ENCODE measurements at places on chromosomes 1 and 21. TPM values are rescaled to one million over a fixed set of nuclear protein-coding genes. Genes with fewer than 3 reads are reported as not detected.
A peak's percentile ranks its signal among the peaks of the same experiment; 100 is the strongest.

The FMO3 gene
- not detected for total RNA-seq

DNA sequence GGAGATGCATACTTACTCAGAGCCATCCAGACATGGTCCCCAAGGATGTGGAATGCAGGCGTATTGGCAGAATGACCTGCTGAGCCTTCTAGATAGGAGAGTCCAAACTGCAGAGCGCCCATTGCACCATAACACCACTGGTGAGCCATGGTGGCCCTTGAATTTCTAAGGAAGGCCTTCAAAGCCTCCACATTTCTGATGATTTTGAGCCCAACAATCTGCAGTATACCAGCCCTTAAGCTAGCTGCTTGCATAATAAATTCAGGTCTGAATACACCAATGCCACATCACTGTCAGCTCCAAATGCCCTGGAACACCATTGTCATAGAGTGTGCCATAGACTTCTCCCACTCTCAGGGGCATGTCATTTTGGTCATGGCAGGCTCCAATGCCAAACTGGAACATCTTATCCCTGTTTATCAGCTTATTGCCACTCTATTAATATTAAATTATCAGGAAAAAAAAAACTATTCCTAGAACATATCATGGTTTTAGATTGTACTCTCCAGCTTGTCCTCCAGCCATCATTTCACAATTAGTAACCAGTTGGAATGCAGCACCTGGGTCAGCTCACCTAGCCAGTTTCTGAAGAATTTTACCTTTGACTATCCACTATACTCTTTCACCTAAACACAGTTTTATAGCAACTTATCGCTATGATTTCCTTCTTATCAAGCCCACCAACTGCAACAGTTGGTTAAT is 26.9 kb downstream of the NPHS2 start:
- no peak for DNase-seq

GRCh38 chr1:85230305-85230977 is 29.0 kb downstream of the C1orf52 start:
- no peak for DNase-seq

The IL20 gene
- not detected for total RNA-seq

The IL6R gene
- 40.3 TPM for total RNA-seq

The CASZ1 gene
- 11.9 TPM for total RNA-seq

GRCh38 chr1:68016381-68016780 is 34.0 kb downstream of the DIRAS3 start:
- DNase-seq, result no peak

- DNase-seq, result no peak
Observed at GRCh38 chr1:39754906-39755504, 16.1 kb downstream of the OXCT2 start.

DNA sequence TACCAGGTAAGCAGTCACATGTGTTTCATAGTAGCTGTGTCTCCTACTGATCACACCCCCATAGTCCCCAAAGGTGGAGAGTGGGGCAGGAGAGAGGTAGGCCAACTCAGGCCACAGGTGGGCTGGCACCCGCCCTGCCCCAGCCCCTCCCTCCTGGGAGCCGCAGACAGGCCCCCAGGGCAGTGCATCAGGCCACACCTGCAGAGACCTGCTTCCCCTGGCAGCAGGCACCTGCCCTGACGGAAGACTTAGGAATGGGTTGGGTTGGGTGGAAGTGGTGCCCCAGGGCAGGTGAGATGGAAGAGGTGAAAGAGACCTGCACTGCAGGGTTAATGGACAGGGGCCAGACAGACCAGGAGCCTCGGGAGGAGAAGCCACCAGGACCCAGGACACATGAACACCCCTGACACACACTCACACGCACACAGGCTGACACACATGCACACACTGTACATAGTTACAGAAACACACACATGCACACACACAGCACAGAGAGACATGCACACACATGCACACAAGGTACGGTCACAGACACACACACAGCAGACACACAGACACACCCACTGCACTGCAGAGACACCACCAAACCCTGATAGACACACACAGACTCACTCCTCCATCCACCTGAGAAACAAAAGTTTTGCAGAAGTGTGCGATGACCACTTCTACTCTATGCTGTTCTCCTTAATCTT is 1.7 kb upstream of the COL18A1 start:
- DNase-seq, result peak; percentile 53

DNA sequence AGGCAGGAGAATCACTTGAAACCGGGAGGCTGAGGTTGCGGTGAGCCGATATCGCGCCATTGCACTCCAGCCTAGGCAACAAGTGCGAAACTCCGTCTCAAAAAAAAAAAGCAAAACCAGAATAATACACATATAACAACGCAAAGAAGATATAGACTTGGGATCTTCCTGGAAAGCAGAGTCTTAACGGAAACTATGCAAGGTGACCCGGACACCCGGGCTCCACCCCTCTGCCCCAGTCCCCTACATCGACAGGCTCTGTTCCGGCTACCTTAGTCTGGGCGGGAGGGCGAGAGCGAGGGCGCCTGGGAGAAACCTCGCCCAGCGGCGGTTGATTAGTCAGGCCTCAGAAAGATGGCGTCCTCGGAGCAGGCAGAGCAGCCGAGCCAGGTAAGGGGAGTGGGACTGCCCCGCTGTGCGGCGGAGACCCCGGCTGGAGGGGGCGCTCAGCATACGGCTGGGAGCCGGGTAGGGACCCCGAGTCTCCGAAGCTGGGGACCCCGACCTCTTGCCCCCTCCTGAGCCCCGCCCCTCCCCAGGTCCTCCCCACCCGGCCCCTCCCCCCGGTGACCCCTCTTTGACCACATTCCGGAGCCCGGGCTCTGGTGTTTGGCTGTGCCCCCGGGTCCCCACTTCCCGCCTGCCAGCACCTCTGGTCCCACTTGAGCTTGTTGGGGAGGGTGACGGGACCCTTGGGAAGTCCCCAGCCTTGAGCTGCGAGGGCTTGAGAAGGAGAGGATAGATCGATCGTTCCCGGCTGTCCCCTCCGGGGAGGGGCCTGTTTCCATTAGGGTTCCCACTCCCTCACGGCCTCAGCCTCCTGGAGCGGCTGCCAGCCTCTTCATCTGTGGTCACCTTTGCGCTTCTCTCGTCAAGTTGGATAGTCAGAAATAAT is at the start of gene PEX14:
TSS of gene PEX14 (plus strand) at position 338 of the 895 bp plus-strand sequence. CDS start at position 355, 17 bp downstream.
- DNase-seq, result peak; percentile 96

GRCh38 chr1:155392898-155393411 is 72.3 kb downstream of the RUSC1 start:
- no peak for DNase-seq

The FALEC gene
- not detected for total RNA-seq

The AUNIP gene
- 1.3 TPM for total RNA-seq

- DNase-seq, result no peak
Observed at GRCh38 chr21:33938381-33938780, 22.8 kb upstream of the ATP5PO start.

DNA sequence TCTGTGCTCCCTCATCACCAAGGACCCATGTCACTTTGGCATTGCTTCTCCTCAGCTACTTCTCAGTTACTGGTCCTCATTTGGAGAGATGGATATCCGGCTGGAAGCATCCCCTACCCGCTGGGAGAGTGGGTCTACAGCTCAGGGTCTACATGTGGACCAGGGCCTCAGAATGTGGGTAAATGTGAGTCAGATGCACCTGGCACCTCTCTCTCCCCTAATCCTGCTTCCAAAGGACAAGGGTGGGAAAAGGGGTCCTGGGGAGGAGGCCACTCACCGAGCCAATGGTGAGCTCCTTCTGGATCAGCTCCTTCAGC is 908 bp downstream of the S100A6 start:
- DNase-seq, result no peak

The APCS gene
- not detected for total RNA-seq

- no peak for DNase-seq
Observed at GRCh38 chr1:48848035-48848434, 71.3 kb upstream of the BEND5 start.

- DNase-seq, result no peak
Observed at GRCh38 chr21:45252448-45252925, 35.2 kb downstream of the POFUT2 start.

DNA sequence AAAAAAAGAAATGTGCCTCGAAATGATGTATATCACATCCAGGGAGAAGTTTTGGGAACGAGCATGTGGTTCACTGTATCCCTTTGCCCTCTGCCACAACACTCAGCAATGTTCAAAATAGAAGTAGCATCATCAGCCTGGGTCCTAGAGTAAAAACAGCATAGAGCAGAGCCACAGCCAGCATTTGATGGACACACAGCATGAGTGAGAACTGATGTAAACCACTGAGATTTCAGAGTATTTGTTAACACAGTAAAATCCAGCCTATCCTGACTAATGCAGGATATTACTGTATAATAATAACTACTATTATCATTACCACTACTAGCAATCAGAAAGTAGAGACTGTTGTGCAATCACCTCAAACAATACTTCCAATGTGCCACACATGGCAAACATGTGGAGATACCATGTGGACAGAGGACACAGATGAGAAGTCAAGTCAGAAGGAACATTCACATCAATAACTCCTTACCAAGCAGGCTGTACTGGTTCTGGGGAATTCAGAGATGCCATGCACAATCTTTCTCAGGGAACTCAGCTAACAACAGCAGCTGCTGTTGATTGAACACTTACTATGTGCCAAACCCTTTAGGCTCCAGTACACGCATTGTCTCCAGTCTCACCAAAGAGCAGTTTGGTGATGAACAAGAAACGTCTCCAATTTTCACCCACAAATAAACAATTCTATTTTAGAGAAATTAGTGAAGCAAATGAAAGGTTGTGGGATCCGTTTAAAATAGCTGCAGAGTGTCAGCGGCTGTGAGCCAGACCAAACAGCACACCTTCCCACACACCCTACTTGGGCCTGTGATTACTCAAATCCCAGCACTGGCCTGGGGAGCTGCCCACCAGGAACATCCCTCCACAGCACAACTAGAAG is 16.6 kb upstream of the GFI1 start:
- DNase-seq, result no peak

GRCh38 chr1:37867784-37868183 is 8.4 kb upstream of the MTF1 start:
- no peak for DNase-seq

The ADAM30 gene
- not detected for total RNA-seq

The RUNX1 gene
- total RNA-seq, result 43.0 TPM

The CRNN gene
- not detected for total RNA-seq

The DISP1 gene
- 7.2 TPM for total RNA-seq

The DENND2C gene
- total RNA-seq, result 1.3 TPM

- DNase-seq, result no peak
Observed at GRCh38 chr1:29879217-29879616, 642.9 kb downstream of the PTPRU start.

The OR2L2 gene
- 1.0 TPM for total RNA-seq

DNA sequence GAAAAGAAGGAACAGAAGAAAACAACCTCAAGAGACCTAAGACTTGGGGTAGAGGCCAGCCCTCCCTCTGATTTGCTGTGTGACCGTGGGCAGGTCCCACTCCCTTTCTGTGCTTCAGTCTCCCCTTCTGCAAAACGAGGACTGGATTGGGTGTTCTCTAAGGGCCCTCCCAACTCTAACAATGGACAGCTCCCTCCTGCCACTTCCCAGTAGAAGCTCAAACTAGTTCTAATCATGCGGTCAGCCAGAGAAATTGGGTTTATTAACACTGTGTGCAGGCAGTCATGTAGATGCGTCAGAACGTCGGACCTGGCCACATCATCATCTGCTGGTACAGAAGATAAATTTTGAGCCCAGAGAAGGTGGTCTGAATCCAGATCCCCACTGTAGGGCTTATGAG is 1.6 kb upstream of the PADI4 start:
- peak; percentile 27 for DNase-seq

The PTPN7 gene
- total RNA-seq, result 49.0 TPM

GRCh38 chr1:29517251-29518086 is 281.1 kb downstream of the PTPRU start:
- peak; percentile 56 for DNase-seq

The AIRE gene
- not detected for total RNA-seq

GRCh38 chr21:22536509-22536908 is 1538.3 kb downstream of the NCAM2 start:
- DNase-seq, result no peak

DNA sequence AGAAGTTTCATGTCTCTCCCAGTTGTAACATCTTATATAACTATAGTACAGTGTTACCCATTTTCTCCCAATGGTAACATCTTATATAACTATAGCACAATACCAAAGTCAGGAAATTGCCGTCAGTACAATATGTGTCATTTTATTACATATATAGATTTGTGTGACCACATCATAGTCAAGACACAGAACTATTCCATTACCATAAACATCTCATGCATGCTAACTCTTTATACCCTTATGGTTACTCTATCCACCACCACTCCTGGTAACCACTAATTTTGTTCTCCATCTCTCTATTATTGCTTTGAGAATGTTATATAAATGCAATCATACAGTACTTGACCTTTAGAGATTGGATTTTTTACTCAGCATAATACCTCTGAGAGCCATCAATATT is 120.7 kb downstream of the BACH1 start:
- DNase-seq, result no peak

GRCh38 chr1:202046748-202047708 is 36.6 kb downstream of the ELF3 start:
- no peak for DNase-seq

GRCh38 chr1:91884459-91885212 is 1.3 kb downstream of the TGFBR3 start:
- DNase-seq, result peak; percentile 78

DNA sequence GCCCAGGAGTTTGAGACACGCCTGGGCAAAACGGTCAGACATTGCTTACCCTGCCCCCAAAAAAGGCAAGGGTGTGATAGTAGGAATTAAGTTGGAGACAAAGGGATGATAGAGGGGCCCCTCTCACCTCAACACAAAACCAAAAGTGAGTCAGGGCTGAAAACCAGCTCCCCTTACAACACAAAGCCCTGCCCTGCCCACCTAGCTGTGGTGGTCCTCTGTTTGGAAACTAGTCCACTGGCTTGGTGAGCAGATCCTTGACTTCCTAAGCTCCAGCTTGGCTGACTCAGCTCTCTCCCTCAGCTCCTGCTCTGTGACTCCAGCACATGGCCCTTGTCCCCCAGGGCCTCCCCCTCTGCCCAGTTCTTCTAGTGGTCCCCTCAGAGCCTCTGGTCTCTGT is 603.8 kb downstream of the PTPRC start:
- DNase-seq, result peak; percentile 58

GRCh38 chr1:151504759-151505158 is 6.4 kb upstream of the CGN start:
- no peak for DNase-seq

DNA sequence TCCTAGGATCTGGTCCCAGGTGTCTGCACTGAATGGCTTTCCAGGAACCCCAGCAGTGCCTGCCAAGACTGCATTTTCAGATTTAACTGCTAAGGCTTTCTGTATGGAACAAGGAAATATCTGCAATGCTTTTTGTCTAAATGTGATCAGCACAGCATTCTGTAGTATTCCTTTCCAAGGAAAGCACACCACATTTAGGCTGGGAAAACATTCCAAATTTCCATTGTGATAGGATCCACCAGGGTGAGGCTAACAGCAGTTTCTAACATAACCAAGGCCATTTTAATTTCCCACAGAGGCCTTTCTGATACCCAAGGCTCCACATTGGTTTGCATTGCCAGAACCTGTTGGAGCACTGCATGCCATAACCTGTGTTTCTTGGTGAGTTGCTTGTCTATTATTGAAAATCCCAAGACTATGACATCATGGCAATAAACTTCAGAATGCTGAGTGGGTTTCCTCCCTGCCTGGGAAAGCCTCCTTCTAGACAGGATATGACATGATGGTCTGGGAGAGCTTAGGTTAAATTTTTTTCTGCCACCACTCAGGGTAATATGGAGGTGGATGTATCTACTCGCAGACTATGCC is 23.3 kb upstream of the PTGFRN start:
- DNase-seq, result no peak

The NOS1AP gene
- total RNA-seq, result 0.61 TPM

Data from spleen (tissue), 13 donors.